NT2/D1 (cell line): ENCODE measurements at places on chromosomes 7 and 10.

- no peak for DNase-seq
Measured at GRCh38 chr7:134690016-134690415, 43.4 kb downstream of the BPGM start.

DNA sequence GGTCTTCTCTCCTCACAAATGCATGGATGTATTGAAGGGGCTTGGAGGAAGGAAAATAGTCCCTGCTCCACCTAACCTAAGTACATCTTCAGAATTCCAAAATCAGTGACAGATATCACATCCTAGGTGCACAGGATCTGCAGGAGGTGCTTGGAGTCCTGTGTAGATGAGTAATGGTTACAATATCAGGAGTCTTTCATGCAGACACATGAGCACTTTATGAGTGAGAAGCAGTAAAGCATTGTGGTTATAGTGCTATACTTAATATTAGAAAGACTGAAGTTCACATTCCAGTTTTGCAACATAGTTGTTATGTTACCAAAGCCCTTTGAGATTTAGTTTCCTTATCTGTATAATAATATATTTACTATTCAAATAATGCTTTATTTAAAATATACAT, 516.7 kb downstream of the NEBL start:
- DNase-seq = no peak

DNA sequence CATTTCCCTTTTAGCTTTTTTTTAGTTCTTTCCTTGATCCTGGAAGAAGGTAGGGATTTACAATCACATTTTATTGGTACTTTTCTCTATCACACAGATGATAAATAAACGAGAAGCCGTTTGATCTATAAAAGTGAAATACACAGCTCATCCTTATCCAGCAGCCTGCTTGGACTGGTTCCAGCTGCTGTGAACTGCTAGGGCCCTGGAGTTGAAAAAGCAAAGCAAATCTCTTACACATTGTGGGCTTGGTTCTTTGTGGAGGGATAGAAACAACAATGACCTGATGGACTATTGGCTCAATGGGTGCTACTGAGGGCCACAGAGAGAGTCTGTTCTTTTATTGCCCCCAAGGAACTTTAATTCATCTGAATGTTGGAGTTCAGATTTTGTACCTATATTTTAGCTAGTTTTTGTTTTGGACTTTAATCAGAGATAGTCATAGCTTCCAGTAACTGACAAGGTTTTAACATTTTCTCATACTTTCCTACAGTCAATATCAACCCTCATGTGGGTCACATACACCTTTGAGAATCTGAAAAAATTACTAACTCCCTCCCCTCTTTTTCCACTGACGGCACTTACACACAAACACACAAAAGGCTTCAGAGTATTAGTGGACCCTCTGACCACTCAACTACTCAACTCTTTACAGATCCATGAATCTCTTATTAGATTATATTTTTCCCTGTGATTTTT, 91.6 kb upstream of the CCDC6 start:
- no peak for DNase-seq

GRCh38 chr10:113252650-113253618, 299.9 kb upstream of the HABP2 start:
- no peak for DNase-seq

DNA sequence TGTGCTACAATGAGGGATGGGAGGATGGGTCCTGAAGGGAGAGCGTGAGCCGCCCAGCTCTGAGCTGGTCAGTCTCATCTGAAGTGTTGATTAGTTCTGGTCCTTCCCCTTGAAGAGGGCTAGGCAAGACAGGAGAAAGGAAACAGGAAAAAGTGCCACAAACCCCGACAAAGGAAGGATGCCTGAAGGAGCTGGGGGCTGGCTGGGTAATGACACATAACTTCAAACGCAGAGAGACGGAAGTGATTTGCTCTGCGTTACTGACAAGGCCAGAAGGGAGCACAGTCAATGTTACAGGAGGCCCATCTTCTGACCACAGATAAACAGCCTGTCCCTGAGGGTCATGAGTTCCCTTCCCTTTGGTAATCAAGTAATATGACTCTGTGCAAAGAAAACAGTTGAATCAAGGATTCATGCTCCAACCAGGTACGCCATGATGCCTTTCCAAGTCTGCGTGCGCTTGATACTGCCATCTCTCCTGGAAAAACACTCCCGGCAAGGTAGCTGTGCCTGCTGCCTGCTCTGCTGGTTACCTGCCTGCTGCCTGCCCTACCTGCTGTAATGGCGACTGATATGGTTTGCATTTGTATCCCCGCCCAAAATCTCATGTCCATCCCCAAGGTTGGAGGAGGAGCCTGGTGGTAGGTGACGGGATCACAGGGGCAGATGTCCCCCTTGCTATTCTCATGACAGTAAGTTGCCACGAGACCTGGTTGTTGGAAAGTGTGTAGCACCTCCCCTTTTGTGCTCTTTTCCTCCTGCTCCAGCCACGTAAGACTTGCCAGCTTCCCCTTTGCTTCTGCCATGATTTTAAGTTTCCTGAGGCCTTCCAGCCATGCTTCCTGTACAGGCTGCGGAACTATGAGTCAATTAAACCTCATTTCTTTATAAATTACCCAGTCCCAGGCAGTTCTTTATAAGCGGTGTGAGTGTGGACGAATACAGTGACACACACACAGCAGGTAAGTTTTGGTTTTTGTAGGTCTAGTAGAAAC, 57.9 kb downstream of the GRB10 start:
- no peak for DNase-seq

DNA sequence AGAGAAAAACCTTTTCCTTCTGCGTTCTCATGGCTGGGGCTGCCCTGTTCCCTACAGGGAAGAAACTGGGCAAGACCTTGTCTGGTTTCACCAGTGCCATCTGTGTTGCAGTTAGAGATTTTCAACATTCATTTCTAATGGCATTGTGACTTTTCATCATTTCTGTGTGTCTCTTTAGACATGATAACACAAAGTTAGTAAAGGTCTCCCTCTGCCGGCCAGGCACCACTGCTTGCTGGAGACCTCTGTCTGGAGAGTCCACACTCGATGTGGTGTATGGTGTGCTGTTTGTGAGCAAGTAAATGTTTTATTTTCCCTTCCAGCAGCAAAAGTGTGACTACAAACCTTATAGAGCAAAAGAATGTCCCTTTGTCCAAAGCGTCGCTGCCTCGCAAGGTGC, 213.5 kb downstream of the PAXIP1 start:
- DNase-seq = peak; percentile 33

- DNase-seq = no peak
Measured at GRCh38 chr10:110568055-110568735, 700 bp downstream of the SMC3 start.

- DNase-seq = no peak
Measured at GRCh38 chr7:28623863-28624262, 211.5 kb downstream of the CREB5 start.

DNA sequence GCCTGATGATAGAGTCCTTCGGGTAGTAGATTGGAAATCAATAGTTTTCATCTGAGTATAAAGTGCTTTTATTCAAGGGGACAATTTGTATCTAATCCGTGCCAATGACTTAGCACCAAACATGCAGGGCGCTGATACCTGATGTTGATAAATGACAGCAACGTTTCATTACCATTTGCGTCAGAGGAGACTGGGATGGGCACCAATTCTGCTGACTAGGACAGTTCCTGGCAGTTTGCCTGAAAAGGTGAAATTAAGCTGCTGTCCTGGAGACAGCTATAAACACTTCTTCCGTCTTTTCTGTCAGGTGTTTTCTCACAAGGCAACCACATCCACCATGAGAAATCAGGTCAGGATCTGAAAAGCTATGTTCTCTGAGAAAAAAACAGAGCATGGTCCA, 1136.4 kb downstream of the TYW1 start:
- DNase-seq = no peak

DNA sequence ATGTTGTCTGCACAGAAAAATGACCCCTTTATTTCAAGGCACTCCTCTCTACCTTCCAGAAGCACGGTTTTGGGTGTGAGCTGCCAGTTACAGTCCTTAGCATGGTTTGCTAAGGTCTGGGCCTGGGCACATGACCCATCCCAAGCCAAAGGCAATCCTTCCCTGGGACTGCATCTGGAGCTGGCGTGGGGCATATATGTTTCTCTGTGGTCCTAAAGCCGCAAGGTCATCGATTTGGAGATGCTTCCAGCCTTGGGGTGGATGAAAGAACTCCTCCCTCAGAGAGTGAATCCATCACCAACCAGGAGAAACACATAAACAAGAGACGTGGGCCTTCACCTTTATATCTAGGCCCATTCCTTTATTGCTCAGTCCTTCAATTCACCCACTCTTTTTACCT, 50.1 kb upstream of the IGFBP3 start:
- no peak for DNase-seq

DNA sequence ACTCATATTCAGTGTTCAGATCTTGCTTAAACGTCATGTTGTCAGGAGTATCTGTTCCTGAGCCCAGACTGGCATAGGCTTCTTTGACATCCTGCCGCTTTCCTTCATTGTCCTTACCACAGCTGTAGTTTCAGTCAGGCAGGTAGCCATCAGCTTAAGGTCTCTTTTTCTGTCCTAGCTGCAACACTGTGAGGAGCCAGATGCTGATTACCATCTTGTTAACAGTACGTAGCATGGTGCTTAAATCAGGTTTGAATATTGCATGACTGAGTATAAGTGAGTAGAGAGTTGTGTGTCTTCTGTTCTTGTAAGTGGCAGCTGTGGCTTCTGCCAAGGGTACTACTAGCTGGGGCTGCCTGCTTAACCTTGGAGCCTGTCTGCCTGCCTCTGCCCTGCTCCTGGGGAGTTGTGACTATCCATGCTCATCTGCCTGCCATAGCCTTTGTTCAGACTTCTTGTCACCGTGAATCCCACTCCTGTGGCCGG, 92.6 kb downstream of the MAPK8 start:
- DNase-seq = no peak

GRCh38 chr7:137667633-137668387, 179.0 kb downstream of the DGKI start:
- no peak for DNase-seq

DNA sequence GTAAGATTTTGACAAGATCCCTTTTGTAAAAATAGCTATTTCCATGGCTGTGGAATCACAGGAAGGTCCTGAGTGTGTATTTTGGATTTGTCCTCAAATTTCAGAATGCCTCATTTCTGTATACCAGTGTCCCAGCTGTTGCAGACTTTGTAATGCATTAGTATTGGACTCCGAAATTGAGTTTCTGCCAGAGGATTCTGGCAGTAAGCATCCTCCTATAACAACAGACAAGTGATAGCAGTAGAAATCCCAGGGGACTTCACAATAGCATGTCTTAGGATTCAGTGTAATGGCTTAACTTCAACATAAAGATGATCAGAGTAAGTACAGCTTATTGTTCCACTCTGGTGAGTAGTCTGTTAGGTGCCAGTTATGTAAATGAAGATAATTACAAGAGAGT, 104.6 kb downstream of the FOXP2 start:
- no peak for DNase-seq

DNA sequence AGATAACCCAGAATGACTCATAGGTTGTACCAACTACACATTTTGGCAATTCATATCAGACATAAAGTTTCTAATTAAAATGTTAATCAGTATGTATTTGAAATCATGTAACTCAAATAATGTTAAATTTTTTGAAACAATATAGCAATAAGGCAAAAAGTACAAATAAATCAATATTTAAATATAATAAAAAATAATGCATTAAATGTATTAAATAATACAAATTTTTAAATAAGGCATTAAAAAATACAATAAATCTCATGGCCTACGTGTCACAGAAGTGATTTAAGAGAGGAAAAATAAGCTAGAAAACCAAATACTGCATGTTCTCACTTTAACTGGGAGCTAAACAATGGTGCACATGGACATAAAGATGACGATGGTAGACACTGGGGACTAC, 9.1 kb downstream of the PON2 start:
- no peak for DNase-seq

GRCh38 chr10:58994226-58995057, 182.0 kb upstream of the PHYHIPL start:
- no peak for DNase-seq

DNA sequence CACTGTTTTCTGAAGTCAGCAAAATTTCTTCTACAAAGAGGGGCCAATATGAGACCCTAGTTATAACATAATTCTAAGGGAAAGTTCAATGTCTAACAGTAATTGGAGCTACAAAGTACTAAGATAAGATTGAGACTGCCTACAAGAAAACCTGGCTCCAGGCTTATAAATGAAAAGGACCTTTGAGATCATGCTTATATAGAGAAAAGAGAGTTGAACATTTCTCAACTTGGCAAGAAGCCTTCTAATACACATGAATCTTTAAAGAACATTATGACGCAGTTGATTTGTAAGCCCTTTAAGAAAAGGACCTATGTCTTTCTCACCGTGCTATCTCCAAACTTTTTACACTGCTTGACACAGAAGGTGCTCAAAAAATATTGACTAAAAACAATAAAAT, 87.9 kb downstream of the TPK1 start:
- no peak for DNase-seq

DNA sequence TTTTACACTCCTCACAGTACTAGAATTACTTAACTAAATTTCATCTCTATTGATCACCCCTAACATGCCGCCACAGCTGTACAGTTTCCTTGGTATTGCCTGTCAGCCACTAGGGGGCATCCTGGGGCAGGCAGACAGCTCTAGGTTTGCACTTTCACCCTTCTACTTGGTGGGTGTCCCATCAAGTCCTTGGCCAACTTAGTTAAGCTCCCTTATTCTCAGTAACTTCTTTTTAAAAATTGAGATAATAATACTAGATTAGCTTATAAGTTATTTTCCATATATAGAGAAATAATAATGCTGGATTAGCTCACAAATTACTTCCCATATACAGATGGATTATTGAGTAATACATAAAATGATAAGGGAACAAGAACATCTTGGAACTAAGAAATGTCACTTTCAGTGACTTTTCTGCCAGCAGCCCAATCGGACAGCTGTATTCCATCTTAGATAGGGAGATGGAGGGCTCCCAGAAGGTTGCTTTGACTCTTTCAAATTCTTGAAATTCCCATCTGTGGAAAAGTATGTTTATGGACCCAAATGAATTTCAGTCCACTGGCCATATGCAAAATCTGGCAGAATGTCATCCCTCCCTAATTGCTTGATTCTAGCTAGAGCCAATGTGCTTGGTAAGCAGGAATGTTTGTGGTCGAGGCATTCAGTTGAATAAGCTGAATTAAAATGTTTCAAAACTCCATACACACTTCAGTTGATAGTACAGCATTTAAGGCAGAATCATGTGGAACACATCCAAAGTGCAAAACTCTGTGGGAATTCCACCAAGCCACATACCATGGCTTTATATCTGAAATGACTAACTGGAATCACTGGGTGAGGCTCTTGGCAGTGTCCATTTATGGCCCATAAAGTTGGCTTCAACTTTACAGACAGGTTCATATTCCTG, 309.7 kb downstream of the CSTF2T start:
- peak; percentile 20 for DNase-seq

- DNase-seq = no peak
Measured at GRCh38 chr7:68739306-68739705, 859.0 kb upstream of the AUTS2 start.

DNA sequence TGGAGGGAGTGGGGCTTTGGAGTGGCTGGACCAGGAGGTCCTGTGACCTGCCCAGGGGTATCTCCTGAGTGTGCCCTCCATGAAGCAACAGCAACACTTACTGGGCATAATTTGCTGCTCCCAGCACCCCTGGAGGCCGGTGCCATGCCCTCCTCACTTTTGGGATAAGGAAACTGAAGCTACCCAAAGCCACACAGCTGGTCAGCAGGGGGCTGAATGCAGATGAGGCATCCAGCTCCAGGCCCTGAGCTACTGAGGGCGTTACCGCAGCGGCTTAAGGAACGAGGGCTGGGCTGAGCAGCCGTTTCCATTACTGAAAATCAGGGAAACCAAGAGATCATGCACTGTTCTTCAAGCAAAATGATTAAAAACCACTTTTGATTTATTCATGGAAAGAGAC, 408.9 kb downstream of the GLRX3 start:
- peak; percentile 23 for DNase-seq

- no peak for DNase-seq
Measured at GRCh38 chr10:6173203-6173602, 29.5 kb upstream of the PFKFB3 start.
